ENCODE measurements at places on chromosomes 5 and 9.

DNA sequence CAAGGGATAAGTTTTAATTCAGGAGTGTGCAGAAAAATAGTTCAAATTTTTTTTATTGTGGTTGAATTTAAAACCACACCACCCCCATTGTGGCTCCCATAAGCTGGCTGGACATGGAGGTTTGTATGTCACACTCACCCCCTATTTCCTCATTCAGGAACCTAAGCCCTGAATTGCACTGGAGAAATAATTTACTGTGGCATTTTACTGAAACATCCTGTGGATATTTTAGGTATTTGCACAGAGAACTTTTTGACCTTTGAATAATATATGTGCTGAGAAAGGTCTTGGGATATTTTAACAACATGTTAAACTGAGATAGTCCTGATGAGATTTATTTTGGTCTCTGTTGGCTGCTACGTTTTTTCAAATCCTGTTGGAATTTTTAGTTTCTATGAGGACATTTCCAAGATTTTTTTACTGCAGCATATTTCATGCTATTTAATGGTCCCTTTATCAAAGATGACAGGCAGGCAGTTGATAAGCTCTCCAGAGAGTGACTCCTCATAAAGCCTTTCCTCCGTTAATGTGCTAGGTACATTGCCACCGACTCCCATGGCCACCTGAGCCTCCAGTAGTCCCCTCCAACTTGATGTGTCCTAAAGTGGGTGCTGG is 51.2 kb upstream of the PALM2AKAP2 start:
- DNase-seq = no peak

- no peak for DNase-seq
Observed at GRCh38 chr9:129419382-129419899, 201.5 kb downstream of the C9orf50 start.

DNA sequence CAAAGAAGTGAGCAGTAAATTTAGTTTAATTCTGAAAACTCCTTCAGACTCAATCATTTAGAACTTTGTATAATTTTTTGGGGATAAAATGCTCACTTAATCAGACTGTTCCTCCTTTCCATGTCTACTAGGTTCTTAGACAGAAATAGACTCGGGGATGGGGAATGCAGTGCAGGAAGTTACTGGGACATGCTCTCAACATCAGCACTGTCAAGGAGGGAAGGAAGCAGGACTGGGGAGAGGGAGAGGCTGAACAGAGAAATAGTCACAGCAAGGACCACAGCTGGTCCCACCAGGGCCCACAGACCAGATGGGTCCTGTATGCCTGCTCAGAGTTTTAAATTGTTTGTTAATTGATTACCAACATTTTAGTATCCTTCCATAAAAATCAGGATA is 310.1 kb upstream of the MSX2 start:
- no peak for DNase-seq

- no peak for DNase-seq
Observed at GRCh38 chr5:10712574-10713366, 48.3 kb downstream of the DAP start.
